T-cell (primary cell): ENCODE measurements at places on chromosomes 2 and 18.

GRCh38 chr2:241814643-241815476 lies 5.9 kb downstream of the NEU4 start:
- no peak for DNase-seq

DNA sequence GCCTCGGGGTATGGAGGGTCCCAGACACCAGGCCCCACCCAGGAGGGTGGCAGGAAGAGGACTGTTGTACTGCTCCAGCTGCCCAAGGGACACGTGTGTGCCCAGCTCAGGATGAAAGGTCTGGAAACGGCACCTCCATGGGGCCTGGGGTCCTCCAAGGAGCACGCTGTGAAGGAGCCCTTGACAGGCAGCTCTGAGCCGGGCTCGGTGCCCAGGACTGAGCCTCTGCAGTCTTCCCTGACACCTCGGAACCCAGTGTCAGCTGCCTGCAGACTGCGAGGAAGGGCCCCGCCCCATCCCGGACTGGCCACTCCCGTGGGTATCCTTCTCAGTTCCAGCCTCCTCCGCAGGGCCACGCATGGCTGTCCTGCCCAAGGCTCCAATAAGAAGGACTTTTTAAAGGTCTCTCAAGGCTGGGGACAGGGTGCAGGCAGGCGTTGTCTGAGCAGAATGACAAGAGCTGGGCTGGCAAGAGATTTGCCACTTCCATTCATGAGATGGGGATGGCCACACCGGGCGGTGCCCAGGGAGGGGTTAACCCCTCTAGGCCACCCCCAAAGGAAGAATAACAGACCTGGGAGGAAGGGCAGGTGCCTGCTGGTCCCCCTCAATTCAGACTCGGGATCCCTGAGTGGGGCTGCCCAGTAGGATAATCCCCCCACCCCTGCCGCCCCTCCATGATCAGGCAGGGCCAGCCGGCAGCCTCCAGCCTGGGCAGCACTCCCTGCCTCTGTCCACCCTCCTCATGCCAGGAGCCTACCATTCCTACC lies 8.9 kb downstream of the ECEL1 start:
- DNase-seq: no peak

DNA sequence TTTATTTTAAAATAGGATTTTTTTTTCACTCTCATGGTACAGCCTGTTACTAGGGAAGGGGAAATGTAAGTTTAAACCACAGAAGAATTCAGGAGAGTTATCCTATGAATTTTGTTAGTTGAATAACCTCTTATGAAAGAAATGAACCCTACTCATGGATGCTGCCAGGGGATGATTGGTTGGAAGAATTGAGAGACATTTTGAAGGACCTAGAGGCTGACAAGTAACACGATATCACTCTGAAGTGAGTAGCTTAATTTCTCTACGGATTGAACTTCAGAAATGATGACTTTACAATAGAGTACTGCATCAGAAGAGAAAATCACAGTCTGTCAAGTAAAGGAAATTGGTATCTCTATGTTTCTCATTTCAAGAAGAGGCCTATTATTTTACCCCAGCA lies 1346.2 kb downstream of the SUCLG1 start:
- DNase-seq: no peak

DNA sequence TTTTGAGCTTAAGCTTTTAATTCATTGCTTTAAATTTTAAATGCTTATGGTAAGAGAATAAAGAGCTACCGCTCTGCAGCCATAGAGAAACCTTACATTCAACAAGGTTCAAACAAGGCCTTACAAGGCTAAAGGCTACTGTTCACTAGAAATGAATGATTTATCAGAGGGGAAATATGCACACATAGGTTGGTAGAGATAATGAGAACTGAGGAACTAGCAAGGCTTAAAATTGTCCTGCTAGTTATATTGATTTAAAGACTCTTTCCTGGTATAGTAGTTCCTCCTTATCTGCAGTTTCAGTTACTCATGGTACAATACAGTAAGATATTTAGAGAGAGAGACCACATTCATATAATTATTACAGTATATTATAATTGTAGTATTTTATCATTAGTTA lies 193.4 kb downstream of the WDR7 start:
- no peak for DNase-seq
